Kidney tubule cell (primary cell): ENCODE measurements at places on chromosomes 3 and 15.
A peak's percentile ranks its signal among the peaks of the same experiment; 100 is the strongest.

- peak; percentile 85 for DNase-seq
Observed at GRCh38 chr3:152307829-152308474, 39.2 kb downstream of the MBNL1 start.

- peak; percentile 52 for DNase-seq
Observed at GRCh38 chr15:56028430-56028829, 35.0 kb upstream of the NEDD4 start.

- no peak for DNase-seq
Observed at GRCh38 chr3:112900113-112900512, 53.4 kb upstream of the CD200R1L start.

GRCh38 chr3:39184081-39184967, 8.1 kb downstream of the XIRP1 start:
- no peak for DNase-seq

DNA sequence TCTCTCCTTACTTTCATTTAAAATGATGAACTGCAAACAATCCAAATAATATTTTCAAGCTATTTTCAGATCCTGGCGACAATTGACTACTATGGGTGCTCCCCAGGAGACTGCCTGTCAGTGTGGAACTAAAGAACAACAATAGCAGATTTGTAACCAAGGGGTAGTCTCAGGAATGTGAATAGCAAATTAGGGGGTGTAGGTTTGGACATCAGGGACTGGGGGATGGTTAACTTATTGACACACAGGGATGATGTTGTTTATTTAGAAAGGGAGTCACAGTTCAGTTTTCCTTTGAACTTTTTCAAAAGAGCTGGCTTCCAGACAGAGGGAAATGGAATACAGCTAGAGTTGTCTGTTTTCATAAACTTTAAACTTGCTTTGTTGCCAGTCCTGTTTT, 229.8 kb downstream of the LRTM1 start:
- DNase-seq: no peak

GRCh38 chr3:133053532-133053931, 15.3 kb downstream of the TMEM108 start:
- DNase-seq: no peak

GRCh38 chr3:186520431-186520830, 23.7 kb downstream of the CRYGS start:
- DNase-seq: no peak

GRCh38 chr15:93141371-93141794, 52.4 kb upstream of the RGMA start:
- DNase-seq: no peak

- no peak for DNase-seq
Observed at GRCh38 chr3:39148435-39149058, 4.8 kb downstream of the CSRNP1 start.

DNA sequence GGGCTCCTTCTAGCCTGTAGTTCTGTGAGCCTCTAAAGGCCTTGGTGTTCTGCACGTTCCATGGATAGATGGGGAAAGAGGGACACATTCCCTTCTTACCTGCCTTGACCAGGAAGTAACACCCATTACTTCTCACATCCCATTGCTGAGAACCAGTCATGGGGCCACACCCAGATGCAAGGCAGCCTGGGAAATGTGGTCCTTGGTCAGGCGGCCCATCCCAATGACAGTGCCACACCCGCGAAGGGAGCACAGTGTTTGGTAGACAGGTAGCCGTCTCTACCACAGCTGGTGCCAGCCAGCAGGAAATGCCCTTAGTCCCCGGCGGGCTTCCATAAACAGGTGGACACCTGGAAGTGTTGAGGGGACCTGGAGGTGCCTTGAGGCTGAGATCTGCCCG, 23.2 kb upstream of the LCTL start:
- DNase-seq: no peak

- DNase-seq: peak; percentile 64
Observed at GRCh38 chr15:75532413-75533250, 46.5 kb downstream of the PTPN9 start.

- DNase-seq: peak; percentile 85
Observed at GRCh38 chr15:99014803-99015697, 7.5 kb upstream of the PGPEP1L start.

GRCh38 chr3:191460360-191460759, 603 bp upstream of the PYDC2 start:
- no peak for DNase-seq

DNA sequence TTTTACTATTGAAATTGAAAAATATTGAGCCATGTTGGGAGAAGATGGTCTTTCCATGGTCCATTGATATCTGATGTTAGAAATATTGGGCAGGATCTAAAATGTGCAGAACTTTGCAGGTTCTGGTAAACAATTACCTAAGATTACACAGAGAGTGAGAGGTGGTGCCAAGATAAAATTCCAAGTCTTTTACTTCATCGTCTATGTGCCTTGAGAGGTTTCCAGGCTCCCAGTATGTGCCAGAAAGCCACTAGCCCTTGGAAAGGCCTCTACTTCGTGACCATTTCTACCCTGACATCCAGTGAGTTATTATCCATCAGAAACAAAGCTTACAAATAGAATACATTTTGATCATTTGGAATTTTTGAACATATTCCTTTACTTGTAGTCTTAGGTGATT, 27.6 kb downstream of the CD200 start:
- DNase-seq: peak; percentile 73

- DNase-seq: no peak
Observed at GRCh38 chr15:42182961-42183360, 25.1 kb downstream of the VPS39 start.
